ENCODE measurements at places on chromosomes 11 and 22.

DNA sequence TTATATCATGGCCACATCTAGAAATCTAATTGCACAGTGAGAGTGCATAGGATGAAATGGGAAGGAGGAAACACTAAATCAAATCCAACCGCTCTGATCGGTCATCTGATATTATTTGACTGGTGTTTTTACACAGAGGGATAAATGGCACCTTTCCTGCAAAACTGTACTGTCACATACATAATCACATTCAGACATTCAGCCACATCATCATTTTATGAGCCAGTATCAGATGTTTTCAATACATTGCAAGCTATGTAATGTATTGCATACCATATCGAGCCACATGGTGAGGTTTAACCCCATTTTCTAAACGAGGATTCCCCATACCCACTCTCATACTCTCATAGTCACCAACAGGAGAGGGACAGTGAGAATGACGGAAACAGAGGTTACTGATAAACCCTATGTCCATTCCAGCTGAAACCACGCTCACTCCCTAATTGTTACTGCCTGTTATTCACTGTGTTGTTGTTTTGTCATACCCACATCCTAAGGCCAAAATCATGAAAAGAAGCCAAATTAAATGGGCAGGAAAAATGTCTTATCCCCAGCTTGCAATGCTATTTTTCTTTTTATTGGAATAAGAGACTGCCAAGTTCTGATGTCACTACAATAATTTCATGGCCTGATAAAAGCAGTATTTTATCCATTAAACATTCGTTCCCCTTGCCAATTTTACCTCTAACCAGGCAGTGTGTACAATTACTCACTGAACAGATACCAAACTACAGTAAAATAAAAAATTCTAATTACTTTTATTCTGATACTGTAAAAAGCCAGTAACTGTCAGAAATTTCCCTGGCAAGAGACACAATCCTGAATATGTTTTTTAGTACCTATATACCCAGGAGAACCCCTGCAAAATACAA is 9.0 kb downstream of the CDON start:
- DNase-seq: peak; percentile 9

DNA sequence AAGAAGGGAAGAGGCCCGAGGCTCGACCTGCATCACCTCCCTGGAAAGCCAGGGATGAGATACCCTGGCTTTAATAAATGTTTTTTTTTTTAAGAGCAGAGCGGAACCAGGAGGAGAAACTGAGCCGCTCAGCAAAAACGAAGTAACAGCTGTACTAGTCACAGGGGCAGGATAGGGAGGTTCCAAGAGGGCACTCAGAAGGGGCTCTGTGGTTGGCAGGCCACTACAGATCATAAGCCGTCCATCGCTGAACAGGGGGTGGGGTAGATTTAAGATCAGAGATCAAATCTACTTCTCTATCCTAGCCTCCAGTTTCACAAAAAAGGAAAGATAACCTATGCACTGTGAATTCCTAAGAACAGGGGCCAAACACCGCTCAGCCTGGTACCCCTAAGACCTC is 625 bp downstream of the EIF3D start:
- no peak for DNase-seq

DNA sequence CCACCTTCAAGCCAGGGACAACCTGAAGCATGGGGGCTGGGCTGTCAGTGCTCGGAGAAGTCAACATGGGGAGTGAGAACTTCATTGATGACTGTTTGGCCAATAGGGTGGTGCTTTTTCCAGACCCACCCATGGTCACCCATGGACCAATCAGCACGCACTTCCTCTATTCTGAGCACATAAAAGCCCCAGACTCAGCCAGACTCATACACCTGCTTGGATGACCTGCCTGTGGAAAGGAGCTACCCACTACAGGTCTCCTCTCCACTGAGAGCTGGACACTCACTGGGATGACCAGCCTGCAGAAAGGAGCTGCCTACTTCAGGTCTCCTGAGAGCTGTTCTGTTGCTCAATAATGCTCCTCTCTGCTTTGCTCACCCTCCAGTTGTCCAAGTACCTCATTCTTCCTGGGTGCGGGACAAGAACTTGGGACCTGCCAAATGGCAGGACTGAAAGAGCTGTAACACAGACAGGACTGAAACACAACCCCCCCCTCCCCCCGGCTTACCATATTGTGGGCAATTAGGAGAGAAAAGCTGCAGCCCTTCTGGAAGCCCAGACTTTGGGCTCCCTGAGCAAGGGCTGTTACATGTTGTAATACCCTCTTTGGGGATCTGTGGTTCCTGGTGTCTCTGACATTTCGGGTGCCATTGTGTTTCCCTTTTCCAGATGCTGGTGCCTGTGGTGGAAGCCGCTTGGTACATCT is 44.4 kb upstream of the WNT11 start:
- no peak for DNase-seq

DNA sequence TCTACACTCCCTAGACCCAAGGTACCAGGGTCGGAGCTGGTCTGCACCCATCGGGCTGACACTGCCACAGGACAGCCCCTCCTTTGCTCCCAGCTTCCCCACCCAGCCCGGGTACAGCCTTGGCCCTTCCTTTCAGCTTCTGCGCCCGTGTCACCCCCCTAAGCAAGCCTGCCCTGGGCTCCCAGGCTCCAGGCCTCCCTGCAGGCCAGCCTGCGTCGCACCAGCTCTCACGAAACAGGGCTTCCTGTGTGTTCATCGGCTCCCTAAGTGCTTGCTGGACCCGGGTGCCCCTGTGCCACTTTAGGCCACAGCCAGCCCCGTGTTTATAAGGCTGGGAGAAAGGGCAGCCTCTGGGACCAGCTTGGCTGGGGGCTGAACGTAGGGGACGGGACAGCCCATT is 21.1 kb downstream of the FLRT1 start:
- no peak for DNase-seq

GRCh38 chr11:36425561-36426081 is 84.5 kb downstream of the TRAF6 start:
- DNase-seq: no peak

DNA sequence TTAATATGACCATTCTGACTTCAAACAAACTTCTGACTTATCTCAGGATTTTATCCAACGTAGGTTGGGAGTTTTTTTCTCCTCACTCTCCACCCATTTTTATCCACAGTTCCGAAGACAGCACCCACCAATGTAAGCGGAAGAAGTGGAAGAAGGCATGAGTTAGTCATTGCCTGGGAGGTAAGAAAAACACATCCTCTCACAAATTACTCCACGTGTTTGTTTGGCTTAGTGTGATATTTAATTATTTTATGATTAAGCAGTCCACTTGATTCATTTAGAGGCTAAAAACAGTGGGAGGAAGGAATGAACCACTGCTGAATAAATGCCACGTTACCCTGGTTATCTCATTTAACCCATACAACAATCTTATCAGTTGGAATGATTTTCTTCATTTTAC is 389.6 kb upstream of the ARHGAP42 start:
- no peak for DNase-seq

DNA sequence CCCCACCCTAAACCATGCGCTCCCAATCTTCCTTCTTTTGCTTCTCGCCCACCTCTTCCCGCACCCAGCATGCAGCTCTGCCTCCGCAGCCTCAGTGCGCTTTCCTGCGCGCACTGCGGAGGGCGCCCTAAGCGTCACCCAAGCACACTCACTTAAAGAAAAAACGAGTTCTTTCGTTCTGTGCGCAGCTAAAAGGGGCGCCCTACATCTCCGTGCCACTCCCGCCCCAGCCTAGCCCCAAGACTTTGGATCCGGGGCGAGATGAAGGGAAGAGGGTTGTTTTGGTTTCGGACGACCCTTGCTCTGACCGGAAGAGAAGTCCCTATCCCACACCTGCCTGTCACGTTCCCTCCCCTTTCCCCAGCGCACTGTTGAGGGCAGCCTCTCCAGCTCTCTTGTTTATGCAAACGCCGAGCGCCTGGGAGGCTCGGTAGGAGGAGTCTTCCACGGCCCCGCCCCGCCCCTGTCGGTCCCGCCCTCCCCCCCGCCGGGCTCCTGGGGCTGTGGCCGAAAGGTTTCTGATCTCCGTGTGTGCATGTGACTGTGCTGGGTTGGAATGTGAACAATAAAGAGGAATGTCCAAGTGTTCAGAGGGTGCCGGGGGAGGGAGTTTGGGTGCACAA is 5.3 kb downstream of the VSIG2 start:
- DNase-seq: peak; percentile 45
